HuH-7.5 (cell line): ENCODE measurements at places on chromosomes 16 and 17.

DNA sequence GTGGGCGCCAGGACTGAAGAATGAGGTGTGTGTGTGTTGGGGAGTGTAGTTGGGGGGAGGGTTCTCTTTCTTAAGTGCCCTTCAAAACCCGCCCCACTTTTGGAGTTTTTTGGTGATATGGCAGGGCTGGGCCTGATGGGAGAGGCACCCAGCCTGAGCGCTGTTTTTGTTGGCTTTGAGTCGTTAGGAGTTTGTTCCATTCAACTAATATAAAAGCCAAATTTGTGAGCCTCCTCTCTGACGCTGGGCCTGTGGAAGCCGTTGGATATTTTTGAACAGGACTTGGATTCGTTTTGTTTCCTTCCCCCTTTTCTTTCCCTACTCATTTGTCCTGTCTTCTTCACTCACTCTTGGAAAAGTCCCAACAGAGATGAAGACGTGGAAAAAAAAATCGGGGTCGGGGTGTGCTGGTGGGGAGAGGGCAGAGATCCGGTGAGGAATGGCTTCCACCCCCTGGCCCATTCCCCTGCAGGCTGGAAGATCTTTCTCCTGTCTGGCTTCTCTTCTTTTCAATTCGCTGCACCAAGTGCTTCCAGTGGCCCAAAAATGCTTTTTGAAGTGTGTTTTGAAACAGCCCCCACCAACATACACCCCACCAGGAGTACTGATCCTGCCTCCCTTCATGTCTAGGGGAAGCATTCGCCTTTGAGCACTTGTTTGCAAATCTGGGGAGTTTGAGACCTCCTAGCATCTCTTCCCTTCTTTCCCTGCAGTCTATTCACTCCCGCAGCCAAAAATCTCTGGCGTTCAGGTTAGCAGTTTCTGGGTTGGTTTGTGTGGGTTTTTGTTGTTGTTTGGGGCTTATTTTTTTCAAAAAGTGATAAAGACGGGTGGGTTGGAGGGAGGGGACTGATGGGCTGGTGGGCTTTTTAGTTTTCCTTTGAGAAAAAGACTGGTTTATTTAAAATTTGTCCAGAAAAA, 2.6 kb downstream of the FZD2 start:
- DNase-seq, result no peak

DNA sequence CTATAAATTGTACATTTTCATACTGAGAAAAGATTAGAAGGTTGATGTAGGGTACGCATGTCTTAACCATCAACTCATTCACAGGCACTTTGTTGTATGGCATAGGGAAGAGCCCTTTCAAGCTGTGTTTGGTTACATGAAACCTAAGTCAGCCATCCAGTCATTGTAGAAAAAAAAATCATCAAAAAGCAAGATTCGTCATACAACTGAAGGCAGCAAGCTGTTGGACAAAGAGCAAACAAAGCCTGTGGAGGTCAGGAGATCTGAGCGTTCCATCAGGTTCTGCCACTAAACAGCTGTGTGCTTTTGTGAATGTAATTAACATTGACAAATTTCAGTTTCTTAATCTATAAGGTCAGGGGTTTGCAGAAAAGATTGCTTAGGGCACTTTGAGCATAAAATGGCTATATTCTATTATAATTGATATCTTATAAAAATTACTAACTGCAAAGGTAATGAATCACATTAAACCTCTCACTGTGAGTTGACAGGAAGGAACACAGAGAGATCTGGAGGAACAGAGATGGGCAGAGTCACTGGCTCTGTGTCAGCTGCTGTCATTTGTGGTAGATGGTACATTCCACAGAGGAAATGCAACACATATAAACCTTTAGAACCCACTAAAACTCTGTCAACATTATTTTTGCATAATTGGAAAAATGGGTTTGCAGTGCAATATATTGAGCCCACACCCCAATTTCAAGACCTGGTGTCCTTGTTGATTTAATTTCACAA, 66.3 kb upstream of the MYOCD start:
- DNase-seq, result no peak

GRCh38 chr17:6701719-6702118, 11.4 kb downstream of the SLC13A5 start:
- DNase-seq, result peak; percentile 58

- no peak for DNase-seq
These were observed 18.5 kb upstream of the CDH15 start for GRCh38 chr16:89152831-89153700.

- no peak for DNase-seq
These were observed 37.3 kb downstream of the PLCG2 start for GRCh38 chr16:81816351-81816750.

DNA sequence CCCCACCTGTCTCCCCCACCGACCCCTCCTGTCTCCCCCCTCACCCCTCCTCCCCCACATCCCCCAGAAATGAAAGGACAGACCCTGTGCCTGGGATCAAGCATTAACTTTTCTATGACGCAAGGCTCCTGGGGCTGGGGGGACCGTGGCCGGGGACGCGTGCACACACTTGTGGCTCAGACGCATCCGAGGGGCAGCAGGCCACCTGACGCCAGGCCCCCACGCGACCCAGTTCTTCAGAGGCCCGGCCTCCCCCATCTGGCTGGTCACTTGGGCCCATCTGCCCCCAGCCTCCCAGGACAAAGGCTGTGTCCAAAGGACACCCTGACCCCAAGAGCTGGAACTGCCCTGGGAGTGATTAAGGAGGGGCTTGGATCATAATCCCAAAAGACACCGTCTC, 14.0 kb upstream of the PVALEF start:
- no peak for DNase-seq

- no peak for DNase-seq
These were observed 388.1 kb downstream of the SHISA9 start for GRCh38 chr16:13289515-13289914.

GRCh38 chr17:8959312-8959918, 6.1 kb downstream of the PIK3R5 start:
- no peak for DNase-seq

DNA sequence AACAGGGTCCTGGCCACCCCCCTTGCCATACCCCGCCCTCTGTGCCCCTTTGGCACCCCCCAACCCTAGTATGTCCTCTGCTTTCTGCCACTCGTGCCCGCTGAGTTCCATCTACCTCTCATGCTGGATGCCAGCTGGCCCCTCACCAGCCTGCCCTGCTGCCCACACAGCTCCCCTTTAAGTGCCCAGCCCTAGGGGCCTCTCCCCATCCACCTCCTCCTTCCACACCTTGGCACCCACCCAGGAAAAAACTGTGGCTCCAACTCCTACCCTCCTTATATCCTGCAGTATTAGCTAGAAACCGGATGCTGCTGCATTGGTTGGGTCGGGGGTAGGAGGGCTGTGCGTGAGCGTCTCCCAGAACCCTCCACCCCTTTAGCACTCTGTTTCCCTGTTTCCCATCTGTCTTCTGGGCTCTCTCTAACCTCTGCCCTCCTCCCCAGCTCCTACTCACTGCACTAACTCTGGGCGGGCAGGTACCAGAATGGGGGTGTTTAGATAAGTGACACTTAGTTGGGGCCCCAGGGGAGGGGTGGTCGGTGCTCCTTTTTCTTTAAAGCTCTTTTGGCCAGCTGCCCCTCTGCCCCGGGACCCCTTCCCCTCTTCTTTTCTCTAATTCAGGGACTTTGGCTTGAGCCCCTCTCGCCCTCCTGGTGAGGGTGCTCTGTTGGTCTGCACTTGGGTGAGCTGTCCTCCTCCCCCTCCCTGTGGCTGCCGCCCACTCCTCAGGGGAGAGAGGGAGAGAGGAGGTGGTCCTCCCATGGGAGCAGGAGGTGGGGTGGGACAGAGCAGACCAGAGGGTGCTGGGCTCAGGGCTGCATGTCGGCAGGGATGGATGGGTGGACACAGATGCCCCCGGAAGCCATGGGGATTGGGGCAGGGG, 9.9 kb downstream of the NR1D1 start:
- DNase-seq, result no peak

GRCh38 chr16:85262558-85263238, 150.4 kb upstream of the CIBAR2 start:
- DNase-seq, result no peak

DNA sequence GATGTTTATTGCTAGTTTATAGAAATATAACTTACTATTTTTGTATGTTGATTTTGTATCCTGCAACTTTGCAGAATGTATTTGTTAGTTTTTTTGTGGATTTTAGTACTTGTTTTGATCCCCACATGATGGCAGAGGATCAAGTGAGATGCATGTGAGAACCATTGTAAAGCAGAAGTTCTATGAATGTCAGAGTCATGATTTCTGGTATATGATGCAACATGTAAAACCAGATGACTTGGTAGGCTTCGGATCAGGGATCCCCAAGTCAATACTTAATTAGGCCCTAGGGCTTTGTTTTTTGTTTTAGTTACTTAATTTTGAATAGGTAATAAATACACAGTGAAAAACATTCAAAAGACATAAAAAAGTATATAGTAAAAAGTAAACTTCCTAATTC, 45.8 kb downstream of the ESRP2 start:
- DNase-seq, result no peak

DNA sequence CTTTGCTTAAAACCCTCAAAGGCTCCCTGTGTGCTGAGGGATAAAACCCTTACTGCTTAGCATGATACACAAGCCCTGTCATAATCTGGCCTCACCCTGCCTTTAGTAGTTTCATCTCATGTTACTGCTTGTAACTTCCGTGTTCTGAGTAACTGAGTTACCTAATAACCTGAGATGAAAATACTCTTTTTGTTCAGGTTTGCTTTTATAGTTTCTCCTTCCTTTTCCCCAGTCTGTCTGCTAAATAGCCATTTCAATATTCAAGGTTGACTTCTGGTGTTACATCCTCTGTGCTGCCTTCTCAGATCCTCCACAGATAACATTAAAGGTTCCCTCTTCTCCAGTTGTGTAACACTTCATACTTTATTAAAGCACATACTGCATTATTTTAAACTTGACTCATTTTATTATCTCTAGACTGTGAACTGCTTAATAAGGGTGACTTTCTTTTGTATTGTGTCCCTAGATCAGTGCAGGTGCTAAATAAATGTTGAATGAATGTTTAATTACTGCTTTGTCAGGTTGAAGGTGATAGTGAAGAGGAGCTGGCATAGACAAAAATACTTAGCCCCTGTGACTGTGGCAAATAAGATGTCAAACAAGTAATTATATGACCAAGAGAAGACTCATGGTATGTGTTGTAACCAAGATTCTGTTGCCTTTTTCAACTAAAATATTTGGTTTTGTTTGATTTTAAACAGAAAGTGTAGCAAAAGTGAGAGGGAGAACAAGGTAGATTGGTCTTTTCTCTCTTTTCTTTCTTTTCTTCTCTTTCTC, 47.8 kb downstream of the NFAT5 start:
- DNase-seq, result no peak

DNA sequence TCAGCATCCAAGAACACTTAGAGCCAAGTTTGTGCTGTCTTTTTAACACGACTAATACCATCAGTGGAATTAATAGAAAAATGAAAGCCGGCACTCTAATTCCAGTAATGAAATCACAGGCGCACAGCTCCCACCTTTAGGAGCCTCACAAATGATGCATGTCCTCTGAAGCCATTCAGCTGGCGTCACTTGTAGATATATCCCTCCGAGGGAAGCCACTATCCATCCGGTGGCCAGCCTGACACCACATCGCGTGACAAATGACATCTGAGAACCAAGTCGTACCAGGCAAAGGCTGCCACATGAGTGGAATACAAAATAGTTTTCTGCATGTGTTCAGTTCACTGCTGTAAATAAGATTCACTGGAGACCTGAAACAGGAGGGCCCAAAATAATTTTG, 205.6 kb downstream of the GRIN2A start:
- DNase-seq, result no peak

DNA sequence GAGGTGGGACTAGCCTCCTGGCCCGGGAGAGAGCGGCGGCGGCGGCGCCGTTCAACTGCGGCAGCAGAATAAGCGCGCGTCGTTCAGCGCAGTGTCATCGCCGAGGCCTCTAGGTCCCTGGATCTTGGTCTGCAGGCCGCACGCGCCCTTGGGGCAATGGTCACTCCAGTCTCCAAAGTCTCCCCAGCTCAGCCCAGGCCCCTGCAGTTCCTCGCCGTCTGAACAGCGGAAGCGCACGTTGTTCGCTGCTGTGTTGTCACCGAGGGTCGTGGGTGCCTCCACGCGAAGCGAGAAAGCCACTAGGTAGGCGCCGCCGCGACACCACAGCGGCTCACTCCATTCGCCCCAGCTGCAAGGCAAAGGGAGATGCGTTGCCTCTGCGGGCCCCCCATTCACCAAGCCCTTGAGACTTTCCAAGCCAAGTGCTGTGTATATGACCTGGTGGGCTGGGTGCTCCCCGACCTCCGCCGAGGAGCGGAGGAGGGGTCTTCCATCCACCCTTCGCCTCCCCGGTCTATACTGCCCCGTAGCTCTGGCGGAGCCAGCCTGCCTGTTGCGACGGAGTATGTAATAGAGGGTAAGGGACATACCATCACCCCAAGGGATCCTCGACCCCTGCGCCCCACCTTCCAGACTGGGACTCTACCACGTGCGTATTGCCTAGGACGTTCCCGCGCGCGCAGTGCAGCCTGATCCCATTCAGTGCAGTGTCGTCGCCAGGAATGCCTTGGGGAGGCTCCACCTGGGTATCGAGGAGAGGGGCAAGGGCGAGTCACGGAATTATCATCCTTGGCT, 656 bp downstream of the VMO1 start:
- DNase-seq, result no peak

DNA sequence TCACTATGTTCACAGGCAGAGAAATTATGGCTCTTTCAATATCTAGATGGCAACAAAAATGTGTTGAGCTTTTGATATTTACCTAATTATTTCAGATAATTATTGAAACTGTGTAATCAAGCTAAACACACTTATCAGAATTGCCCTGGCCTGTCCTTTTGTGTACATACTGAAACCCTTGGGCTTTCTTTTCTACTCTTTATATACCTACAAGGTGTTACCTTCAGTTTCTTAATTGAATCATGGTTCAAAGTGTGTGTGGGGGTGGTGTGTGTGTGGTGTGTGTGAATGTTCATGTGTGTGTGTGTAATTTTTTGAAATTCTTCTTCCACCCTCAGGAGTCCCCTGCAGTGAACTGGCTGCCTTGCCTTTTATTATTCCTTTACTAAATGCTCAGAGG, 506.8 kb upstream of the SOX9 start:
- DNase-seq, result no peak

- no peak for DNase-seq
These were observed 357.6 kb downstream of the UTP18 start for GRCh38 chr17:51617986-51618385.

GRCh38 chr17:47708312-47708863, 14.4 kb downstream of the TBKBP1 start:
- no peak for DNase-seq

DNA sequence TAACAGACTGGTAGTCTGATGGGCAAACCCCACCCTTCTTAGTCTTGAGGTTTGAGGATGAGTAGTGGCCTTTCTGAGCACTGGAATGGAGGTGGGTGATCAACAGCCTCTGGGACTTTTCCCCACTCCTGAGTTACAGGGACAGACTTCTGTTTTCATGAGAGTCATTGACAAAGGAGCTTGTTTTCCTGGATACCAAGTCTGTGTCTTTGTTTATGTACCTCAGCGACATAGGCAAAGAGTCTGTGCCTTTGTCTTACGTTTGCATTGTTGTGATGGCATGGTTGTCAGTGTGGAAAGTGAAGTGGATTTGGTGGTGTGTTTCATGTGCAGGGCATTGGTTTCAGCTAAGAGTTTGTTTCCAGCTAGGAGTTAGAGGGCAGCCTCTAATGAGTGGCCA, 17.5 kb downstream of the EPN2 start:
- DNase-seq, result no peak

GRCh38 chr16:47984669-47985068, 171.1 kb downstream of the ABCC12 start:
- DNase-seq, result no peak

- DNase-seq, result no peak
These were observed 9.1 kb downstream of the SRCIN1 start for GRCh38 chr17:38596651-38597050.
